ENCODE measurements at places on chromosomes 12 and 14.

DNA sequence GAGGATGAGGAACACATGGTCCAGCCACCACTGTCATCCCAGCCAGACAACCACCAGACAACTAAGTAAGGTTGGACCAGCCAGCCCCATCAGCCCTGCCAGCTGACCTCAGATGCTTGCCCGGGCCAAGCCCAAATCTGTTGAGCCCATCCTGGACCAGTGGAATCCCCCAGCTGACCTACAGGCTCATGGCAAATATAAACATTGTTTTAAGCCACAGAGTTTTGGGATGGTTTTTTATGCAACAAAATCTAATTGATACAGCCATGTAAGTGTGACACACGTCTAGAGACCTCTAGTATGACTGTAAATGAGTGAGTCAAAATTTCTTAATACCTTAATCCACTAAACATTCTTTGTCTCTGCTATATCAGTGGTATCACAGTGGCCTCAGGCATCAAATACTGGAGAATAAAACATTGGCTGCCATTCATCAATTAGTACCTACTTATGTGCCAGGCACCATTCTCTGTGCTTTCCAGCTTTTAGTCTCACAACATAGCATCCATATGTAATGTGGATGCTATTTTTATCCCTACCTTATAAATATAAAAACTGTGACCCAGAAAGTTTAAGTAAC, 24.2 kb upstream of the NT5DC3 start:
- DNase-seq = no peak

GRCh38 chr14:34030864-34031263, 80.0 kb upstream of the EGLN3 start:
- peak; percentile 73 for DNase-seq

- DNase-seq = no peak
Measured at GRCh38 chr14:67987606-67988005, 168.0 kb downstream of the RAD51B start.

- DNase-seq = peak; percentile 65
Measured at GRCh38 chr12:32549675-32550079, 129.4 kb upstream of the DNM1L start.
